Activated CD4-positive, alpha-beta T cell treated with anti-CD3 and anti-CD28 coated beads, Interleukin-2, amount 50 U/mL, for 48 hours (primary cell): ENCODE measurements at places on chromosomes 5 and 9.
A peak's percentile ranks its signal among the peaks of the same experiment; 100 is the strongest.

- no peak for DNase-seq
These were observed 209.3 kb downstream of the PALM2AKAP2 start for GRCh38 chr9:109989296-109989695.

GRCh38 chr9:29129763-29130162 lies 1556.5 kb upstream of the C9orf72 start:
- no peak for DNase-seq

- DNase-seq: no peak
These were observed 96.6 kb downstream of the FNBP1 start for GRCh38 chr9:129946246-129946995.

DNA sequence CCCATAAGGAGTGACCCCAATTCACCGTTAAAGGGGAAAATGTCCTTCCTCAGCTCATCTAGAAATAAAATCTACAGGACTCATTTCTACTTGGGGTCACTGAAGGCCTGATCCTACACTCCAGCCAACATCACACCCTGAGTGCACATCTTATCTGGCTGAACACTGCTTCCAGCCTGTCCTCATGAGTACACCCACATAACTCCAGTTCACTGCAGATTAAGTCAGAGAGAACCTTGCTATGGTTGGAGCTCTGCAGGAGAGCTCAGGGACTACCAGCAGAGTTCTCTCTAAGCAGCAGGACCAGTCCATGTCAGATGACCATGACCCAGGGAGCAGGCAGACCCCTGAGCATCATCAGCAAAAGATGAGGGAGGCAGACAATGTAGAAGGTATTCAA lies 126.9 kb upstream of the MAP3K1 start:
- DNase-seq: no peak

GRCh38 chr5:77104813-77105212 lies 17.7 kb upstream of the ZBED3 start:
- no peak for DNase-seq

DNA sequence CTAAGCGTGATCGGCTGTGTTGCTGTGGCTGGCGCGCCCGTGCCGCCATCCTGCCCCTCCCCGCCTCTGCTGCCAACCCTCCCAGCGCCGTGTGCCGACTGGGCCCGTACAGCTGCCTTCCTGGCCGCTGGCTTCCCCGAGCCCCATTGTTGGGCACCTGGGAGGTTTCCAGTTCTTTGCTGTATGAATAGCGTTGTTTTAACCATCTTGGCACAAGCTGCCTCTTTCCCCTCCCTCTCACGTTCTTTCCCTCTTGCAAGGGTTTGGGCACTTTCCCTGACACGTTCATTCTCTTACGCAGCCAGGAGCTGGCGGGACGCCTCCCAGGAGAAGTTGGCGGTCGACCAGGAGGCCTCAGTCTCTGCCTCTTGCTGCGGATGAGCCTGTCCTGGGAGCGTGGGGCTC lies 43.1 kb upstream of the RXRA start:
- DNase-seq: no peak

DNA sequence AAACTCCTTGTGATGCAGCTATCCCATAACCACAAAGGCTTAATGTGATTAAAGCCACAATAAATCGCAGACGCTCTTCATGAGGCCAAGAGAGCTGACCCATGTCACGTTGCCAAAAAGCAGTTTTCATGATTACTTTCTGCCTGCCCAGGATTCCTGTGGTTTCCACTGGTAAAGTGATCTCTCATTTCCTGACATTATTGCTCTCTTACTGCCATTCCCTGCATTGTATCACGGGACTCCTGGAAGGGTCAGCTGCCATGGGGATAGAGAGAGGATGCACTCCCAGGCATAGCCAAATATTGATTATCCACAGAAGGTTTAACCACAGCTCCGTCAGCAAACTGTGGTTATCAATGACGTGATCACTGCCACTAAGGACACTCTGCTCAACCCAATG lies 103.8 kb upstream of the SLC1A3 start:
- DNase-seq: no peak

DNA sequence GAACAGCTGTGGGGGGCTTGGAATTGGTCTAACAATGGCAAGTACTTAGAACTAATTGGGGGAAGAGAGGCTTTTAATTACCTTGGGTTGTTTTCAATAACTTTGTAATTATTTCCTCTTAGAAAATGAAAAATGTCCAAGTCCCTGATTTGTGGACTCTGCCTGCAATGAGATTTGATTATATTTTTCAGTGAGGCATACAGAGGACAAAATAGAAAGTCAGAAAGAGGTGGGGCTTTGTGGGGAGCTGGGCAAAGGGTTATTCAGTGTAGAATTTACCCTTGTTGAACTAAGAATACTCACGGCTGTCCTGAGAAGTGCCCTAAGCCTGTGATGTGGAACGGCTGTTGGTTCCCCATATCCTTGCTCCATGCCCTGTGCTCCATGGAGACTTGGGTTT lies 153.0 kb downstream of the ICE1 start:
- DNase-seq: no peak

DNA sequence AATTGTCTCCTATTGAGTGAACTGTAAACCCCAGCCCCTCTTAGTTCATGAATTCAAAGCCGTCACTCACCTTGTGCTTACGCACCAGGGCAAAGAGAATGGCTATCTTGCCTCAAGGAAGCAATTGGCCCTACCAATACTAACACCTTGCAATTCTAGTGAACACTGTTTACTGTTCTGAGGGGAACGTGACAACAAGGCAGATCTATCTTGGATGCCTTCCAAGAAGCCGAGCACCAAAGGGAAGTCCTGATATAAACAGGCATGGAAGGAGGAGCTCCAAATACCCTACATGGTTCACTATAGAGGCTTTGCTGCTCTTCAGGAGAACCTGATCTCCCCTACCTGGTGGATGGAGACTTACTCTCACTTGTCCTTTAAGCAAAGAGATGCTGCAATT lies 1.7 kb upstream of the PLPPR1 start:
- DNase-seq: no peak

DNA sequence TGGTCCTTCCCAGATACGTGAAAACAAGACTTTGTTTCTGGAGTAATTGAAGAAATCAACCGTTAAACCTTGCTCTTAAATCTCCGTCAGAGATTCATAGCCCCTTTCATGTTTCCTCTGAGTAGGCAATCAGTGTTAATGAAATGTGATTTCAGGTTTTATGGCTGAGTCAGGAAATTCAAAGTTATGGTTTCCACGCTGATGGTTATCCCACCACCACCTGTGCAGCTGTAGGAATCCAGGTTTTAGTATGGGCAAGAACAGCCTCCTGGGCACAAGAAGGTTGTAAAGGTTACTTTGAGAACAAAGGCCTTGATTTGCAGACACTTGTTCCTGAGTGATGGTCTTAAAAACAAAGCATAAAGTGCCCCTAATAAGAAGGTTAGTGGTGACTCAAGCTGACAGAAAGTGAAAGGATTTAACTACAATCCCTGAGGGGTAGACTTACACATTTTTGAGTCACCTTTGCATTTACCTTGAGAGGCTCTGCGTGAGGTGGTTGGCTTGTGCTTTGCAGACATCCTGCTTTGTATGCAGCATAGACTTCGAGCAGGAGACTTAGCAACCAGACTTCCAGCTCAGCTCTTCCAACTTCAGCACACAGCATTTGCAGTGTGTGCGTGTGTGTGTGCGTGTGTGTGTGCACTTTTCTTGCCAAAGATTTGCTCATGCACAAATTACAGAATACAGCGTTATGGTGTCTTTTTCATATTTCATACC lies 159.6 kb downstream of the TLE4 start:
- DNase-seq: no peak

- DNase-seq: no peak
These were observed 426.7 kb upstream of the FTMT start for GRCh38 chr5:121424976-121425375.

DNA sequence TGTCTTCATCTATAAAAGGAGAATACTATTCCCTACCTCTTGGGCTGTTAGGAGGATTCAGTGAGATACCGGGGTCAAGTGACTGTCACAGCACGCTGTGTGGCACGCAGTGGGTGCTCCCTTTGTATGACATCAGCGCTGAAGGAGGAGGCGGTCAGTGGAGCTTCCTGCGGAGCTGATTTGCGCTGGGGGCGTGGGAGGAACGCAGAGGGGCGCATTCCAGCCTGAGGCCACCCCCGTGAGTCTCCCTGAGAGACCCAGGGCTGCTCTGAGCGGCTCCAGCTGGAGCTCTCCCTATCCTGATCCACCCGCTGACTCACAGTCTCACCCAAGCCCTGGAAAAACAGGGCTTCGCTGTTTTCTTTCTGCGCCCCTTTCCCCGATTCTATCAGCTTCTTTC lies 24.3 kb upstream of the NEURL1B start:
- no peak for DNase-seq

DNA sequence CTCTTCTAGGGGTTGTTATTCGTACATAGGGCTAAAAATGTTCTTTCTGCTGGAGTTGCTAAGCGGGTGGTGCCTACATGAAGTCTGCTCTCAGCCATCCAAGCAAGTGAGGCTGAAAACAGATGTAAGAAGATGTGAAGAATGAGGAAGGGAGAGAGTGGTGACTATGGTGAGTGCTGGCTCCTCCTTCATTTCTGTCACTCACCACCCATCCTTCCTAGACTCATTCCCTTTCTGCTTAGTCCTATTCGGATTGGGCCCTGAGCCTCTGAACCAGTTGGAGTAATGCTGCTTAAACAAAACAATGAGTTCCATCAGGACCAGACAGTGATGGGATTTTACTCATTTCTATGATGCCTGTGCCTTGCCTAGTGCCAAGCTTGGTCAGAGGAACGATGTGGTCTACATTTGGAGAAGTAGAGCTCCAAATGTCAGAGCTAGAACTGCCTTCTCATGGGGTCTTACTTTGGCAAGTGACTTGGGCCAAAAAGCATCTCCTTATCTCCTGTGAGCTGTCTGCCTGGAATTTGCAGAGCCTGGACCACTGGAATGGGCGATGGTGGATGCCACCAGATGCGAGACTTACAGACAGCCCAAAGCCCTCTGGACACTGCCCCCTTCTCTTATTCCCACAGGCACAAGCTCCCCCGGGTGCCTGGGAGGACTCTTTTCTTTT lies 192.9 kb downstream of the FBXL7 start:
- no peak for DNase-seq

DNA sequence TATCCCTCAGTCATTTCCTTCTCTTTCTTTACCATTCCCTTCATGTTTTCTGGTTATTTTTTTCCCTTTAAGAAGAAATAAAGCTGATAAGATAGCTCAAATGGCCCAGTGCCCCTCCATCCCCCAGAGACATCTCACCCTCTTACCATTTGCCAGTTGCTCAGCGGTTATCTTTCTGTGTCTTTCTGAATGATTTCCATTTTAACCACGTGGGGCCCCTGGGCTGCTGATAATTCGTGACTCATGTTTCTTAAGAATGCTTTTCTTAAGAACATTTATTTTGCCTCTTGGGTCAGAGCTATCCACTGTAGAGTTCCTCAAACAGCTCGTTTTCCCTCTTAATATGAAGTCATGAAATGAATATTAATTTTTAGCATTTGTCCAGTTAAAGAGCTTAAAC lies 147.8 kb downstream of the MAST4 start:
- DNase-seq: peak; percentile 5

- DNase-seq: no peak
These were observed at the start of gene PCDHAC2 for GRCh38 chr5:140966293-140967225. PCDHAC2 (plus strand) TSS chr5:140966476; CDS start chr5:140966767, 291 bp downstream.

GRCh38 chr9:122215663-122216062 lies 13.1 kb downstream of the LHX6 start:
- DNase-seq: no peak

DNA sequence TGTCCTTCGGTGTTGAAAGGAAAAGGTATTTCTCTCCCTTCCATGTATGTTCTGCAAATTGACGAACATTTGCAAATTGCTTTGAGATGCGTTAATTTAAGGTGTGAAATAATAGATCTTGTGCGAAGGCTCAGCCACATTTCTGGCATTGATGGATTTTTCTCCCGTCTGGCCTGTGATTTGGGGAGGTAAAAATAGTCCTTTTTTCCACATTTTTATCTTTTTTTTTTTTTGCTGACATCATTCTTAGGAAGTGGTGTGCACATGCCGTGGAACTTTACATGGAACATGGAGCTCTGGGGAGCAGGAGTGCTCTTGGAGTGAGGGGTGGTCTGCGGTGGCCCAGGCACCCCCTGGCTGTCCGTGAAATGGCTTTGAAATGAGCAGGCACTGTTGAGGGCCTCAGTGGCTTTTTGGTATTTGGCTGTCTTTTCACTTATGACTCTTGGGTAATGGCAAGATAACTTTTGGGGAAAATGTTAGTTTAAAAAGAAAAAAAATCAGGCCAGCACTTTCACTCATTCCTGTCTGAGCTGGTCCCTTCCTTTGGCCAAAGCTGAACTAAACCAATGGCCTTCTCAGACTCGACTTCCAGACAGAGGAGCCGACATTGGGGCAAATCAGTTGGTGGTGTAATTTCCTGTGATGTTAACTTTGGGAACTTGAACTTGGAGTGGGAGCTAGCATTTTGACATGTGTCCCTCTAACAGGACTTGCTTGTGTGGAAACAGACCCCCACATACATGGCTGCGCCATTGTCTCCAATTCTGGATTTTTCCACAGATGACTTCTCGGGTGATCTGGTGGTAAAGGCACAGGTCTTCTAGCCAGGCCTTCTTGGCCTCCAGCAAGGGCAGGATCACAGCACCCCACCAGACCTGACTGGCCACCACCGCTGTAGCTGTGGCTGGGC lies 4.2 kb downstream of the NEK6 start:
- DNase-seq: no peak

GRCh38 chr5:74772359-74772758 lies 5.3 kb downstream of the NSA2 start:
- DNase-seq: no peak
